Skin of body (tissue), 3 donors: ENCODE measurements at places on chromosomes 1 and 21. TPM values are rescaled to one million over a fixed set of nuclear protein-coding genes. Genes with fewer than 3 reads are reported as not detected.

Gene FAAH
- 11.2 TPM for total RNA-seq

Gene RSPH1
- 0.39 TPM for total RNA-seq

Gene RGS8
- not detected for total RNA-seq

- no peak for DNase-seq
These were observed 158.1 kb upstream of the IGSF21 start for GRCh38 chr1:17949511-17949910.

GRCh38 chr21:44952116-44952928, 12.5 kb downstream of the SLX9 start:
- DNase-seq = no peak

DNA sequence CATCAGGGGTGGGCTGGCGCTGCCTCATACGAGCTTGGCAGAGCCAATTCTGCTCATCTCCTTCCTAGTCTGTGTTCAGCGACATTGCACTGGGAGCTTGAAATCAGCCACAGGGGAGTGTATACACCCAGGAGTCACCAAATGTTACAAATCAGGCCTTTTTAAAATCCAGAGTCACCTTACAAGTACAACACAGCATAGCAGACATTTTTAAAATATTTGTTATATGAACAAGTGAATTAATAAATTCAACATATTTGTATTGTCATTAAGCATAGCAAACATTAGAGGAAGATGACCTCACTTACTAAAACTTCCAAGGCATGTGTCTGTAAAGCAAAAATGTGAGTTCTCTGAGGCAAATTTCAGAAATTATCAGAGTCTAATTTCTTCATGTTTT, 210.0 kb downstream of the HLX start:
- DNase-seq = no peak
